NCI-H1417 treated with DMSO at 0.1 percent for 48 hours (cell line): ENCODE measurements at places on chromosomes 1 and 21.

DNA sequence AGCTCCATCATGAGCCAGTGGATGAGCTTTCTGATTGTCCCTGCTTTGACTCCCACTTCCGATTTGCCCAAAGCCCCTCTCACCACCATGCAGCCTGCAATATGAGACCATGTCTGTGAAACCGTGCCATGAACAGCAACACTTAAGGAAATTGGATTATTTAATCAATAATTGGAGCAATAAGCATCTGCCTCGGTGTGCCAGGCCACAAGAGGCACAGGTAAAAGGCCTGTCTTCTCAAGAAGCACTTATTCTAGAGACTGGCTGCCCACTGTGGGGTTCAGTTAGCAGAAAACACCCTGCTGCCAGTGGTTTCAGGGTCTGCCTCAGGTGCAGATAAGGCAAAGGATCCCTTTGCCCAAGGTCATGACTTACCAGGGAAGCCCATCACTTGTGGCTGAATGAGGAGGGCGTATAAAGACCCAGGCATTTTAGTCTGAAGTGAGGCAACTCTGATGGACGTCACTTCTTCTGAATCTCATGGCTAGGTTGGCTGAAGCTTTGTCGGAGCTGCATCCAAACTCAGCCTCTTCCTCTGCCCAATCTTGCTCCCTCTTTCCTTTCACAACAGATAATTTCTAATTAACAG is 7.1 kb upstream of the CHI3L2 start:
- no peak for DNase-seq

- DNase-seq, result no peak
These were observed 28.4 kb downstream of the JUN start for GRCh38 chr1:58755468-58755872.

- DNase-seq, result no peak
These were observed 8.6 kb upstream of the PPFIA4 start for GRCh38 chr1:203017692-203018091.

- DNase-seq, result no peak
These were observed 20.7 kb downstream of the IRF2BP2 start for GRCh38 chr1:234589064-234589800.

GRCh38 chr21:42784896-42785451 is 94.4 kb downstream of the WDR4 start:
- no peak for DNase-seq

DNA sequence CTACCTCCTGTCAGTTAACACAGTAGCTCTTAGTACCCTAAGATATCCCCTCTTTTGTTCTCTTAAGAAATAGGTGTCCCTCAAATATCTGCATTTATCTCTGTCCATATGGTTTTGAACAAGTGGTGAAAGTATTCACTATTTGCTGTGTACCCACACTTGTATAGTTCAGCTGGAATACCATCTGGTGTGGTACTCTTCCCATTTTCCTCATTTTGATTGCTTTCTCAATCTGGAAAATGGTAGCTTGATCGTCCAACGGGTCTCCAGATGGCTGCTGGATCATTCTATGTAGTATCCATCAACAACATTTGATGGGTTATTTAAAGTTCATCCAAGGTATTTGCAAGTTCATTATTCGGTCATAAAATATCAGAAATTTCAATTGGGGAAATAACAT is 100.3 kb upstream of the DPYD start:
- no peak for DNase-seq

GRCh38 chr21:33198346-33199099 is 31.2 kb upstream of the IFNAR2 start:
- no peak for DNase-seq

GRCh38 chr21:36803816-36804439 is 105.0 kb downstream of the SIM2 start:
- DNase-seq, result no peak

DNA sequence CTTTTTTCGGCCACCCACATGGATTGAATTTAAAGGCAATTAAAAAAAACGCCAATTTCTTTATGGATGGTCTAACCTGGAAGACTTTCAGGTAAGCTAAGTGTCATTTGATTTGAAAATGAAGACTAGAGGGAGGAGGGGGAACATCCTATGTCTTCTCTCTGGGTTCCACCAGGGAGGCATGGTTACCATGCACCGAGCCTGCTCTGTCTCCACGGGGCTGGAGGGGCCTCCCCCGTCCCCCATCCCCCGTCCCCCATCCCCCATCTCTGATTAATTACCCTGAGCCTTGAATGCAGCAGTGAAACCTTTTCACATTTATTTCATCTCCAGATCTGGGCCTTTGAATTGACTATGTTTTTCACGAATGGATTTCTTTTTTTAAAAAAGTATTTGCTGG is 135.1 kb downstream of the TLR5 start:
- DNase-seq, result no peak

DNA sequence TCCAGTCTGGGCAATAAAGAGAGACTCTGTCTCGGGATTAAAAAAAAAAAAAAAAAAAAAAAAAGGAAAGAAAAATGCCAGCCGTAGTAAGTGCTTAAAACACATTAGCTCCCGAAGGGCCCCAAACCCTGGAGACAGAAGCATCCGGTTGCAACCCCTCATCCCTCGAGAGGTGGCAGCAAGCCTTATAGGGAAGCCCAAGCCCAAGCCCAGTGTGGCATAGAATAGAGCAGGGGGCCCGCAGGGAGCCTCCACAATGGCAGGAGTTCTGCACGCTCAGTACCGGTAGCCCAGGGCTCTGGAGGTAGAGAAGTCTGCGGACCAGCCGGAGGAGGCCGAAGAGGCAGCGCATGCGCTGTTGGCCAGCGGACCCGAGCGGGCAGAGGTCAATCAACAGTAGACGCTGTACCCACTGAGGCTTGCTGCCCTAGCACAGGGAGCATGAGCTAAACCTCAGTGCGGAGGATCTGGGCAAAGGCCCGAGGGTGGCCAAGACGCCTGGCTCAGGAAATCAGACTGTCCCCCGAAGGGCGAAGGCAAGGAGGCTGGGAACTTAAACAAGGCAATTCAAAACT is 34.1 kb upstream of the C1orf198 start:
- no peak for DNase-seq

DNA sequence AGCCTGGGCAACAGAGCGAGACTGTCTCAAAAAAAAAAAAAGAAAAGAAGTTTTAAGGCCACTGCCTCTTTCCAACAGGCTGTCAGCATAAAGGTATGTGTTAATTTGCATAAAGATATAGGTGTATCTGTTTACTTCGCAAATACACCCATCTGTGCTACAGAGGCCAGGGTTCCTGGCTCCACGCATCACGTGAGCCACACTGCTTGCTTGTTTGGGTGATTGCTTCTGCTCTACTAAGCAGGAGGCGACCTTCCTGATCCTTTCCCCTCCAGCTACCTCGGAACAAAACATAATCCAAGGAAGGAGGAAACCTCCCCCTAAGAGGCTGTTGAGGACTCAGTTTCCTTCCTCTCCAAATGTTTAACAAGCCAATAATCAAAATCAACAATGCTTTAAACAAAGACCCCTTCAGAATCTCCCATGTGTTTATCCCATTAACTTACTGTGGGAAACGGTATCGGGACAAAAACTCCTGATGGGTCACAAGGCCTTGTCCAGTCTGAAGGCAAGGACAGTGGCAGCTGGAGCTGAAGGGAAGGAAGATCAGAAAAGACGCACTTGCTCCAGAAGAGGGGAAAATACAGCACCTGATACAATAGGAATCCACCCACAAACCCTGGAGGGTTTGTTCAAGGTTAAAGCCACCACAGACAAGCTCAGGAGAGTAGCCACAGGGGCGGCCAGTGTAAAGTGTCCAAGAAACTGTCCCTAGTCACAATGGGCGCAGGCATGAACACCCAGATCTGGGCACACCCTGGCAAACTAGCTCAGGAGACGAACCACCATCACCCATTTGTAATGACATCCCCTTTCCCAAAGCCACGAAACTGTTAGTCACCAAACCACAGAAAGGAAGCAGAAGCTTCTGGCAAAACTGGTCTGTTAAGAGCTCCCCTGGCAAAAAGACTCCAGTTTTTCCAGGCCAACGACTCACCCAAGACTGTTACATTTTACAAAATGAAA is 17.2 kb downstream of the CTNNBIP1 start:
- no peak for DNase-seq
